PC-3 (cell line): ENCODE measurements at places on chromosomes 1 and 21. TPM values are rescaled to one million over a fixed set of nuclear protein-coding genes. Genes with fewer than 3 reads are reported as not detected.
A peak's percentile ranks its signal among the peaks of the same experiment; 100 is the strongest.

The ITLN2 gene
- total RNA-seq = not detected in 2 replicates

- DNase-seq = peak; percentile 77
These were observed 109.9 kb upstream of the IFFO2 start for GRCh38 chr1:19066248-19066873.

The LCE1A gene
- total RNA-seq = not detected in 2 replicates

DNA sequence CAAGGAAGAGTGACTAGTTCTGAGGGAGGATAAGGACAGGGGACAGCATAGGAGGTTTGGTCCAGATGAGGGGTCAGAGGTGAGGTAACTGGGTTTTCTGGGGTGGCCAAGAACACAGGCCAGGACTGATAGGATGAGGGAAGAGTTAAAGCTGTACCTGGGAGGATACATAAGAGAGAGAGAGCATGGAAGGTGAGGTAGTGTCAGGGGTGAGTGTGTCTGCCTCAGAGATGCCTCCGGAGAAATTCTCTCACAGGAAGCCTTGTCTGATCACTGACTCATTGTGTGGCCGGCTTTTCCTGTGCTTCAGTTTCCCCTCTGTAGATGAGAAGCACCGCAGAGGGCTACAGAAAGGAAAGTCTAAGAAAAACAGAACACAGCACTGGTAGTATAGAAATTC, 40.2 kb downstream of the FASLG start:
- peak; percentile 96 for DNase-seq

- no peak for DNase-seq
These were observed 86.2 kb upstream of the IRF2BP2 start for GRCh38 chr1:234696148-234696576.
